ENCODE measurements at places on chromosomes 1 and 21. TPM values are rescaled to one million over a fixed set of nuclear protein-coding genes. Genes with fewer than 3 reads are reported as not detected.

GRCh38 chr1:218200979-218201378 is 84.1 kb upstream of the RRP15 start:
- DNase-seq, result peak; percentile 3

IGSF21 gene
- not detected for total RNA-seq

DNA sequence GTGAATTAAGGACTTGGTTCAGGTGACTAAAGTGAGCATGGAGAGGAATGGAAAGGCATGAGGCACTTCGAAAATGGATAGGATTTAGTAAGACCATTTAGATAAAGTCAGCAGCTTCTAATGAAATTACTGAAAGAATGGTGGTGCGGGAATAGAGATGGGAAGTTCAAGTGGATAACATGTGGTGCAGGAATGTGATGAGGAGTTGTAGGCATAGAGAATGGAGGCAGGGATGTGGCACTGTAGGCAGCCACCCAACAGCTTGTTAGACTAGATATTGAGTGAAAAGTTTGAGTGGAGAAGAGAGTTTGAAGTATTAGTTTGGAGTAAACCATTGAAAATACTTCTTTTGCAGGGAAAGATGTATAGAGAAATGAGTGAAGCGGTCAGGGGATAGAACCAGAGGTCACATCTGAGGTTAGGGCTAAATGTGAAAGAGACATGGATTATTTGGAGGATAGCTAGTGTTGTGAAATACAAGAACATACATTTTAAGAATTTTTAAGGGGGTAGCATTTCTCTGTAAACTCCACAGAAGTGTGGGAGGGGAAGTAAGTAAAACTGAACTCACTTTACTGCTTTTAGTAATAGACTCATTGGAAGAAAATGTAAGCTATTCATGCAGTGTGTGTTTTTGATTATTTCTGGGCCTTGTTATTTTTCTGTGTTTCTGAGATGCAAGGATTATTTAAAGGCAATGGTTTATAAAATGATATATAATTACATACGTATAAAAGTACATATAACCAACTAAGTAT is 46.2 kb downstream of the DYRK1A start:
- DNase-seq, result no peak

DNA sequence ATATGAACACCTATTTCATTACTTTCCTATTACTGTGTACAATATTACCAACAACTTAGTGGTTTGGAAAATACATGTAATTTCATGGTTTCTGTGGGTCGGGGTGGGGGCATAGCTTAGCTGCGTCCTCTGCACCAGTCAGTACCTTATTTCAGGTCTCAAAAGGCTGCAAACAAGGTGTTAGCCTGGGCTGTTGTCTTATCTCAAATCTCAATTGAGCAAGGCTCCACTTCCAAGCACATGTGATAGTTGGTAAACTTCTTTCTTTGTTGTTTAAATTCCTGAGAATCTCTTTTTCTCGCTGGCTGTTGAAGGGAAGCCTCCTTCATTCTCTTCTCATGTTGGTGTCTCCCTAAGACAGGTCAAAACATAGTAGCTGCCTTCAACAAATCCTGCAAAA is 485.4 kb downstream of the AMY1C start:
- DNase-seq, result no peak

- no peak for DNase-seq
These were observed 20.7 kb downstream of the PLEKHA6 start for GRCh38 chr1:204338997-204339396.

GRCh38 chr1:182615468-182616129 is 11.4 kb upstream of the RGS16 start:
- peak; percentile 74 for DNase-seq

GRCh38 chr1:229377429-229377828 is 34.6 kb upstream of the CCSAP start:
- no peak for DNase-seq

DMBX1 gene
- not detected for total RNA-seq

DNA sequence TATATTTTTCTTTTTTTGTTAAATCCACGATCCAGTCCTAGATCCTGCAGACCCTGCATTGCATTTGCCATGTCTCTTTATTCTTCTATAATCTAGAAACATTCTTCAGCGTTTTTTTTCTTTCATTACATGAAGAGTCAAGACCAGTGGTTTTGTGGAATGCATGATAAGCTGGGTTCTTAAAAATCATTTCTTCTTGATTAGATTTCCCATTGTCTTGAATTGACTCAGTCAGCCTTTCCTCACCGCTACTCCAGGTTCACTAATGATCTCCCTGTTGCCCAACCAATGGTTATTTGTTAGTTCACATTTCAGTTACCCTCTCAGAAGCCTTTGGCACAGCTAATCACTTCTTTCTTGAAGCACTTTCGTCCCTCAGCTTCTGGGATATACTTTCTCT is 25.2 kb downstream of the CHD1L start:
- DNase-seq, result no peak

DNA sequence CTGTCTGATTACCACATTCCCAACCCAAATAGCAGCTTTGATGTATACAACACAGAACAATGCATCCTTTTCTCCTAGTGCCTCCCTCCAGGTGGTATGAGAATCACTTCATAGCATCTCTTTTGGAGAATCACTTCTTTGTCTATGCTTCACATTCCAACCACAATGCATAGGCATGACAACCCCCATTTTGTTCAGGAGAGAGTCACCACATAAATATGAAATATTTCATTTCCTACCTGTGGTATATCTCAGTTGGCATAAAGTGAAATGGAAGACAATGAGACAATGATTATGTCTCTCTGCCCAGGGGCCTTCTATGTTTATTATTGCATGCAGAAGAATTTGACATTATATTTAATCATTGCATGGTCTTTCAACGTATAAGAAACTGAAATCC is 112.2 kb downstream of the BRINP2 start:
- no peak for DNase-seq

C1orf87 gene
- total RNA-seq, result not detected

S100A2 gene
- not detected for total RNA-seq

- peak; percentile 51 for DNase-seq
These were observed 905 bp downstream of the BTBD19 start for GRCh38 chr1:44808938-44809917.

DNA sequence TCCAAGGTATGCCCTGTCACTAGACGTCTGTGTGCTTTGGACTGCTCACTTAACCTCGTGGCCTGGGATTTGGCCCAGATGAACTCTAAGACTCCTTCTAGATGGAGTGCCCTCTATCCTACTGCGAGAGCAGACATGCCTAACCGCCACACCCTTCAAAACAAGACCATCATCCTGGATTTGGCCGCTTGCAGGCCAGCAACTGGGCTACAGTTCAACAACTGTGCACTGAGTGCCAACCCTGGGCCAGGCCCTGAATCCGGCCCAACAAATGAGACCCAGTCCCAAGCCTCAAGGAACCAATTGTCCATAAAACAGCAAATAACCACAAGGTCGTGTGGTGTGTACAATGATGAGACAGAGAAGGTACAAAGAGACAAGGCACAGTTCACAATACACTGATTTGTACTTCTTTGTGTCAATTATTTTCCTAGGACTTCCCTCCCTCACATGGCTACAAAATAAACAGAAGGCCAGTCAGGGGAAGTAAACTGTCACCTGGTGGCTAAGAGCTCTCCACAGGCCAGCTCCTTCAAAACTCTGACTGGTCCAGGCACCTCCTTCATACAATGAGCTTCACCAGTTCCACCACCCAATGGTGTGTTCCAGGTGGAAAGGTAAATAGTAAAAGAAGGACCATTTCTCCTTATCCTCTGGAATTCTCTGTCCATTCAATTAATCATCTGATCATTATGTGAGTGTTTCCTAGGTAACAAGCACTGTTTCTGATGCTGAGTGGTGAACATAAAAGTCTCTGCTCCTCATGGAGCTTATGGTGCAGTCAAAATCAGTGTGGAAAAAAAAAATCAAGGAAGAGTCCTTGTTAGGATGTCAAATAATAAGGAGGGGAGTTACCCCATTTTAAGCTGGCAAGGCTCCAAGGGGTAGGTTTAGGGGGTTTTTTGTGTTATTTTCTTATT is 60.4 kb downstream of the CAPZB start:
- no peak for DNase-seq

GSTM2 gene
- 41.5 TPM for total RNA-seq

DNA sequence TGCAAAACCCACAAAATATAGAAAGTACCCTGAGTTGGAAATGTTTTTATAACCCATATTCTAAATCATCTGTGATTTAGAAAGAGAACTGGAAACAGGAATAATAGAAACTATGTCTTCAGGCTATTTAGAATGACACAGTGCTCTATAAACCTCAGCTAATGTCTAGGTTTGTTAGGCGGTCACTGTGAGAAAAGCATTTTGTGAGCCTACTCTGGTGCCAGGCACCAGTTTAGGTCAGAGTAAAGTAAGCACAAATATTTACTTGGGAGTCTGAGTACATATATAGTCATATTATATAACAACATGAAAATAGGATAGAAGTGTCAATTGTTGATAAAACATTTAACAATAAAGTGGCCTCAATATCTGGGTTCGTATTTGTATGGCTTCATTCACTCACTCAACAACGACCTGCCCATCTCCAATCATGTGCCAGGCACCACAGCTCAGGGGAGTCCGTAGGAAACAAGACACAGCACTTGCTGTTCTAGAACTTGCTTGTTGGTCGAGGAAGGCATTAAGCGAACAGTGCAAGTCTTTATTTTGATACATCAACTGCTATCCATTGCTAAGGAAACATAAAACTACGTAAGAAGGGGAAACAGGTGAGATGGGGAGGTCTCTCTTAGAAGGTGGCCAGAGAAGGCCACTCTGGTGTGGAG is 37.2 kb downstream of the GNB1 start:
- DNase-seq, result no peak

ATAD3A gene
- 12.9 TPM for total RNA-seq

GRCh38 chr21:16216288-16216962 is 486.6 kb downstream of the USP25 start:
- no peak for DNase-seq

DNA sequence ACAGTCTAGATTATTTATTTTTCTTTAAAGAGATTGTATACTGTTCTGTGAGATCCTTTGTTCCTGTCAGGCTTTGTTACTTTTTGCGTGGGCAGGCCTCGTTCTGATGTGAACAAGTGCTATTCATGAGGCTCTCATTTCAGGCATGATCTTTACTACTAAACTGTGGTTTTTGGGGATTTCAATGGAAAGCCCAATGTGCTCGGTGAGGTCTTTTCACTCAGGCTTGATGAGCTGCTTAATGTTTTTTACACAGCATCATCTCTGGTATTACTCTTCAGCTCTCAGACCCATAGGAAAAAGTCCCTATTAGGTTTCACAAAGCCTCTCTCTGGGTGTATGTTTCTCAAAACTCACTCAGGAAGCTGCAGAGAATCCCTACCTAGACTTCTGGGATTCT is 419.4 kb downstream of the GPATCH2 start:
- no peak for DNase-seq

DNA sequence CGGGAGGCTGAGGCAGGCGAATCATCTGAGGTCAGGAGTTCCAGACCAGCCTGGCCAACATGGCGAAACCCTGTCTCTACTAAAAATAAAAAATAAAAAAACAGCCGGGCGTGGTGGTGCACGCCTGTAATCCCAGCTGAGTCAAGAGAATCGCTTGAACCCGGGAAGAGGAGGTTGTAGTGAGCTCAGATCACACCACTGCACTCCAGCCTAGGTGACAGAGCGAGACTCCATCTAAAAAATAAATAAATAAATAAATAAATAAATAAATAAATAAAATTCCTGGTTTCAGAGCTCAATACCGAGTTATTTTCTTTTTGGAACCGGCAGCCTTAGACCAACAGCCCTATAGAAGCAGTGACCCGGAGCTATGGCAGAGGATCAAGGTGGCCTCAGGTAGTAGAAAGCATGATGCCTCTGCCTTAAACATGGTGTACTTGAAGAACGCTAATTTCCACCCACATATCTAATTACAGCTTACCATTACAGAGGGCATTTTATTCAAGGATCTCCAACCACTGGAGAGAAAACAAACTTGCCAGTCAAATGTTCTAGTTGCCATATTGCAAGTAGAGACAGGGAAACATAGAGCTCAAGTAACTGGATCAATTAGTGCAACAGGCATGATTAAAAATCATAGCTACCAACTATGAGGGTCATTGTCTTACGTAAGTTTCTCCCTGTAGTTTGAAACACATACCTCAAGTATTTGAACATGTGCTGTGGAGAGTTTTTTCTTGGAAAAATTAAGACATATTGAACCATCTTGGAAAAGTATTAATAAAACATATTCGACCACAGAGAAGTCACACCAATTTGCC is 2.0 kb upstream of the ENAH start:
- DNase-seq, result no peak

GRCh38 chr1:43414634-43415223 is 25.0 kb downstream of the SZT2 start:
- peak; percentile 78 for DNase-seq

GRCh38 chr1:232452736-232453440 is 177.0 kb downstream of the SIPA1L2 start:
- no peak for DNase-seq

- no peak for DNase-seq
These were observed 351.5 kb downstream of the PLPP3 start for GRCh38 chr1:56227886-56228285.

All from stomach (tissue), 19 donors.